Stimulated activated CD4-positive, alpha-beta T cell treated with anti-CD3 and anti-CD28 coated beads, TNF-alpha, amount 100 ng/mL, for 1 hour (primary cell): ENCODE measurements at places on chromosomes 16 and 17.

- no peak for DNase-seq
Measured at GRCh38 chr17:72614871-72615626, 477.4 kb downstream of the SLC39A11 start.

DNA sequence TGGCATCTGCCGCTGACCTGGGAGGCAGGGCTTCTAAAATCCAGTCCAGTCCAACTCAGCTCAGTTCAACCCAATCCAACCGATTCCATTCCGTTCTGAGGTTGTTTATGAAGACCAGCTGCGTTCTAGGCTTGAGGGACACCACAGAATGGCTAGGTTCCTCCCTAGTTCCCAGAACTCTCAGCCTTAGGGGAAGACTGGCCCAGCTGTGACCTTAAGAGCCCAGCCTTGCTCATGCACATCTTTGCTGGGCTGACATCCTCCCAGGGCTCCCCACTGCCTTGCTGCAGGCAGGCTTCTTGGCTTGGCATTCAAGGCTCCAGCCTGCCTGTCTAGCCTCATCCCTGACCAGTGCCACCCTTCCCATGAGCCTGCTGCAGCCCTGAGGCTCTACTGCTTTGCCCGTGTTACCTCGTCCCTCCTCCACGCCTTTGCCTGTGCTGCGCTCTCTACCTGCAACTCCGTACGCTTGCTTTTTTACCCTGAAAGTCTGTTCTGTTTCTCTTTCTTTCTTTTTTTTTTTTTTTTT is 7.9 kb downstream of the SLC12A3 start:
- DNase-seq, result no peak

DNA sequence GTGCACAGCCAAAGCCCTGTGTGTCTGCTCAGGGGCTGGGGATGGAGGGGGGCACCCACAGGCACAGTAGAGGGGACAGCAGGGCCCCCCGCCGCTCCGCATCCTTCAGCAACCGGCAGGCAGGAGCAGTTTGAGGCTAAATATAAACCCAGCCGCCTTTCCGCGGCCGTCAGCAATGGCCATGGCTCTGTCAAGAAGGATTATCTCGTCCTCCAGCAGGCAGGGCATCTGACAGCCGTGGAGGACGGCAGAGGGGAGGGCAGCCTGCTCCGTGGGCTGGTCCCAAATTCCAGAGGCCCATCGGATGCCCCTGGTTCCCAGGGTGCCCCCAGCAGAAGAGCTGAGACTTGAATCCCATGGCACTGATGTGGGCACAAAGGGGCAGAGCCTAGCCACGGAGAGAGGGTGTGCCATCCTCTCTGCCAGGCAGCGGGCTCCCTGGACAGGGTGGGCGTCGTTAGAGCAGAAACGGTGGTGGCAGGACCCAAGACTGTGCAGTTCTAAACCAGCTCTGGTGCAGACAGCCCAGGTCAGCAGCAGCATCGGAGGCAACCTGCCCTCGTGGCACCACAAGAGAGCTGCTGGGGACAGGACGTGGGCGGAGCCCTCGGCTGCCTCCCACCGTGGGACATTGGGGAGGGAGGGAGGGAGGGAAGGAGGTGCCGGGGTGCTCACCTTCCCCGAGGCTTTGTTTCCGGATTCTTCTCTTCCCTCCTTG is 198.8 kb upstream of the CIBAR2 start:
- DNase-seq, result no peak

GRCh38 chr16:59993101-59993500 is 1259.0 kb upstream of the GOT2 start:
- no peak for DNase-seq

DNA sequence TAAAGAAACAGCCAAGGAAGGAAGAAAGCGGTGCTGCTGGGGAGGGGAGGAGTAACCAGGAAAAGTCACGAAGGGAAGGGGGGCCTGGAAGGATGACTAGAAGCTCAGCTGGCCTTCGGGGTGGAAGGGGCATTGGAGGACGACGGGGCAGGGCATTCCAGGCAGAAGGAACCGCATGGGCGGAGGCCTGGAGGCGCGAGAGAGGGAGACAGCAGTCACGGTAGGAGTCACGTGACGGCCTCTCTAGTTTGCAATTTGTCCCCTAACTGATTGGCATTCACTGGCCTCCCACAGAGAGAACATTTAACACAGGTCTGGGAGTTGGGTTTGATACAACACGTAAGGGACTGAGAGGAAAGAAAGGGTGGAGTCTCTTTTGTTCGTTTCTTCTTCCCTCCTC is 63.9 kb downstream of the RTN4RL1 start:
- DNase-seq, result no peak

- no peak for DNase-seq
Measured at GRCh38 chr17:65848751-65849150, 287.3 kb upstream of the AXIN2 start.

- DNase-seq, result no peak
Measured at GRCh38 chr17:35752471-35752870, 568 bp downstream of the GAS2L2 start.

DNA sequence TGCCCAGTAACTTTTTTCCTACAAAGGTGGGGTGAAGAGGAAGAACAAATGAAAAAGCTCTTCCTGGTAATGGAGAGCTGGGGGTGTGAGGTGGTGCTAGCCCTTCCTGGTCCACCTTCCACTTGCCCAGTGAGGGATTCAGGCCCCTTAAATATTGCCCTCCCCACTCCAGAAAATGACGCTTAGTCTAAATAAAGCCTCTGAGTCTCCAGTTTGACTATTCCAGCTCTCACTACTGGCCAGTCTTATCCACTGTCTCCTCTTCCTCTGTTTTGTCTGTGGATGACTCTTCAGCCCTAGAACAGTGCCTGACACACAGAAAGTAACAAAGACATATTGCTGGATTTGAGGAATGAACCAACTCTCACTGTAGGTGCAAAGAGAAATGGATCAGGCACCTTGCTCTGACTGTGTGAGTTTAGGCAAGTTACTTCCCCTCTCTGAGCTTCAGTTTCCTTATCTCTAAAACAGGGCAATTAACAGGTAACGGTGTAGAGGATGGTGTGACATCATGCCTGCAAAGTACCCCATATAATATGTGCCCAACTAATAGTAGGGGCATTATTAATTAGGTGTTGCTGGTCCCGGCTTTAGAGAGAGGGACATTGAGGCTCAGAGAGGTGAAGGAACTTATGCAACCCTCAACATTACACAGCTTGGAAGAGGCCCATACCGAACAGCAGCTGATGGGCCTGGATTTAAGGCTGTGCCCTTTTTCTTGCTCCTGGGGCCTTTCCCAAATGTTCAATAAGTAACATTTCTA is 21.3 kb downstream of the ZNF385C start:
- DNase-seq, result no peak

DNA sequence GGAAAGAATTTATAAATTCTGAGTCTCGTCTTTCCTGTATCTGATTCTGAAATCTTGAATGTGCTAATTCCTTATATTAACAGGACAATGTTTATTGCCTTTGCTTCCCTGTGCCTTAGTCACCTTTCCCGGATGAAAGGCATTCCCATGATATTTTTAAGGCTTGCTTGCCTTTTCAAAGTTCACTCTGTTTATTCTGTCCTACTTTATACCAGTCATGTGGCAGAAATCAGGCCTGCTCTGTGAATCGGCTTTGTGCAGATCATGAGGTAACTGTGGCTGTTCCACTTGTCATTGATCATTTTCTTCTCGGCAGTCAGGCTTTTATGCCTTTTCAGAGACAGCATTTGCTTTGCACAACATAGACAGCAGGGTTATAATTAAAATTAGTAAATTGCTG is 28.8 kb upstream of the ABCC11 start:
- DNase-seq, result no peak

DNA sequence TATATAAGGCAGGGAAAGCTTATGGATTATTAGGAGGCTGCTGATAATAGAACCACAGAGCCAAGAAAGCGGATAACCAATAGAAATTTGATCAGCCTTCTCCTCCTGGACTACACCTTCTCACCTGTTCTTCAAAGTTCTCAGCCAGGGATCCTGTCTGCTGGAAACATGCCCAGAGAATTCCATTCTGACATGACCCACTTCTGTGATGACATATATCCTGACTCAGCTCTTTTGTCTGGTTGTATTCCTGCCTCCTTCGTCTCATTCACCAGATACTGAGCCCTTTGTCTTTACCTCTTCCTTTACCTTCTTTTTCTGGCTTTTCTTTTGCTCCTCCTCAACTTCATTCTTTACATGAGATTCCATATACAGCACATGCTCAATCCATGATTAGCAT is 576.1 kb downstream of the CDH11 start:
- DNase-seq, result no peak

GRCh38 chr17:235831-236640 is 54.6 kb upstream of the DOC2B start:
- DNase-seq, result no peak

DNA sequence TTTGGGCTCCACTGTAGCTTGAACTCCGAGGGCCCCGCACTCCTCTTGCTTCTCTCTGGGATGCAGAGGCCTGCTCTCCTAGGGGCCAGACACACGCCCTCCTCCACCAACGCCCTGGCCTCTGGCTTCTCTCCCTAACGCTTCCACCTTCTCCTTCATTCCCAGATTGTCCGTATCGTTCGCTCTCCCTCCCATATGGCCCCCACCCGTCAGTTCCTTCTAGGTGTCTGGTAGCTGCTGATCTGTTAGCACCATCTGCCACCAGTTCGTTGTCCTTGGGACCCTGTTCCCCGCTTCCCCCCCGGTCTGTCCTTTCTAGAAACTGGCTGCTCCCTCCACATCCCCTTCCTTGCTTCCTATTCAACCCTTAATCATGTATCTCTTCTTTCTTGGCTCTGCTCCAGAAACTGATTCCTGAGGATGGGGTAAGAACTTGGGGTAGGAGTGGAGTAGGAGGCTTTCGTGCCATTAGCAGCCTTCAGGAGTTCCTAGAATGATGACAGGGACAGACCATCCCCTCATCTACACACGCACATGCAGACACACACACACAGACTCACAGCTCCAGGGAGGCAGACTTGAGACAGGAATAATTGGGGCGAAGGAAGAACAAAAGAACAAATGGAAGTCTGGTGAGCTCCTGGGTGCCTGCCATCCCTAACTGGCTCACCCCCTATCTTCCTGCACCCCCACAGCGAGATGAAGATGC is 4.3 kb downstream of the ATP1B2 start:
- DNase-seq, result no peak

DNA sequence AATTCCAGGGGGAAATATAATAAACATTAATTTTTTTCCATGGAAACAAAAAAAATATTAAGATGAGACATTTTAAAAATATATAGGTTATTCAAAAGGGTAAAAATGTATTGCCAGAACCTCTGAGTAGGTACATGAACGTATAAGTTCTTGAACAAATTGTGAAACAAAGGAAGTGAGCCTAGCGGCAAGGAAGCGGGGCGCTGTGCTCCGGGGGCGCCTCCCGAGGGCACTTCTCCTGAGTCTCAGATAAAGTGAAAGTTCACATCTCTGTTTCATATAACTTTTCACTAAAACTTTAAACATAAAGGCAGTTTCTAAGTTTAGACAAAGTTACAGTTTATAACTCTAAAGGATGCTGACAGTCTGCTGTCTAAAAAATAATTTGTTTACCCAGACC is 52.3 kb downstream of the TNRC6C start:
- no peak for DNase-seq

GRCh38 chr17:32495359-32496231 is 8.8 kb downstream of the CDK5R1 start:
- no peak for DNase-seq

DNA sequence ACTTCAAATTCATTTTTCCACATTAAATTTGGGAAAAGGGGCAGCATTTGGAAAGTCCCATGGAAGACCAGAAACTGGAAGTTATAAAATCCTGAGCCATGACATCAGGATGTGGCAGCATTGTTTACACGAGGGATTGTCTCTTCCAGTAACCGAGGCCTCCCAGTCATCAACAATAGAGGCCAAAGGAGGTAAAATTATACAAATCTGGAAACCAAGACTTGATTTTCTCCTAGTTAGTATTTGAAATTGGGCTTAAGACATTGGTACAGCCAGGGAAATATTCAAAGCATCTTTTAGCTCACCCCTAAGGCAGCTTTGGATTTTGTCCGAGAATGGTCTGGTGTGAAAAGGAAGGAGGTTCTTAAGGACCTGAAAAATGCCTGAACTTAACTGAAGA is 251.6 kb upstream of the FOXF1 start:
- no peak for DNase-seq

- DNase-seq, result no peak
Measured at GRCh38 chr16:80851831-80852230, 47.4 kb upstream of the CDYL2 start.

DNA sequence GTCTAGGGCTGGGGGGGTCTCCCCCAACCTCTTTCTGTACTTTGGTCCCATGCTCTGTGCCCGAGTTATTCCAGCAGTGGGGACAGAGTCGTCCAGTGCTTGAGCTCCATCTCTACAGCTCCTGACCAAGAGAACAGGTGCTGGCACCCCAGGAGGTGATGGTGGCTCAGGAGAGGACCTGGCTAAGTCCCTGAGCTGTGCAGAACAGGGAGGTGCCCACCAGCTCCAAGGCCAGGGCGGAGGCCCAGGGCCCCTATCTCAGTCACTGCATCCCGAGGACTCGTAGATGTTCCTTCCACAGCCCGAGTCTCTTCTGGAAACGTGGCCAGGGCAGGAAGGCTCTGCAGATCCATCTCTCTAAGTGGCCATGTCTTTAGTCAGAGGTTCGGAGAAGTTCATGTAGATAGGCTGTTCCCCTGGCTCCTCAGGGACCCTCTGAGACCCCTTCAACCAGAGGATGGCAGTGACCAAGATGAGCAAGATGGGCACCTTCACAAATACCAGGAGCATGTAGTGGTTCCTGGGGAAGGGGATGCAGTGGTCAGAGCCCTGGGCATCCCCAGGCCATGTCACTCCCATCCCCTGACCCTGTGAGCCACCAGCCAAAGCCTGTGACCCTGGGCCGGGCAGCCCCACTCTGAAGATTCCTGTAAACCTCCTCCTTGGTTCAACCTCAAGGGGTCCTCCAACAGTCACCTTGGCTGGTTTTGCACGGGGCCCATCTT is 8.7 kb downstream of the CD300LB start:
- no peak for DNase-seq

DNA sequence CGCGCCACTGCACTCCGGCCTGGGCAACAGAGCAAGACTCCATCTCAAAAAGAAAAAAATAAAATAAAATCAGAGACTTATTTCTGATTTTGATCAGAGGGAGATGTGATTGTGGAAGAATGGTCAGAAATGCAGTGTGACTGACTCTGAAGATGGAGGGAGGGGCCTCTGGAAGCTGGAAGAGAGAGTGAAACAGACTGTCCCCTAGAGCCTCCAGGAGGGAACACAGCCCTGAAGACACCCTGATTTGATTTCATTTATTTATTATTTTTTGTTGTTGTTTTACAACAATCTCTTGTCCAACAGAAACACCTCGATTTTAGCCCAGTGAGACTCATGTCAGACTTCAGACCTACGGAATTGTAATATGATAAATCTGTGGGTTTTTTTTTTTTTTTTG is 26.1 kb downstream of the BCL7C start:
- no peak for DNase-seq

DNA sequence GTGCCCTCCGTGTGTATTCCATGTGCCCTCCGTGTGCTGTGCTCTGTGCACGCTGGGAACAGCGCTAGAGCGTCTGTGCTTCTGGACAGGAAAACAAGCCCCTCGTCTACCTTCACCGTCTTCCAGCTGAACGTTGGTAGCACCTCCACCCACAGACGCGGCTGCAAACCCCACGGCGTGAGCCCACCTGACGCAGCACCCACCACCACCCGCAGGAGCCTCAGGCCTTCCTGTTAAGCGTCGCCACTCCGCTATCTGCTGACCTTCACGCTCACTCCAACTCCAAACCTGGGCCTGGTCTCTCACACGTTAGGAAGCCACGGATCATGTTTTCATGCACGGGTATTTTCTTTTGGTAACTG is 56.6 kb downstream of the ENGASE start:
- no peak for DNase-seq

- no peak for DNase-seq
Measured at GRCh38 chr17:2068031-2068518, 13.2 kb downstream of the HIC1 start.

GRCh38 chr16:84514874-84515835 is 10.7 kb upstream of the MEAK7 start:
- DNase-seq, result peak; percentile 64
